ENCODE measurements at places on chromosomes 12 and 14.

DNA sequence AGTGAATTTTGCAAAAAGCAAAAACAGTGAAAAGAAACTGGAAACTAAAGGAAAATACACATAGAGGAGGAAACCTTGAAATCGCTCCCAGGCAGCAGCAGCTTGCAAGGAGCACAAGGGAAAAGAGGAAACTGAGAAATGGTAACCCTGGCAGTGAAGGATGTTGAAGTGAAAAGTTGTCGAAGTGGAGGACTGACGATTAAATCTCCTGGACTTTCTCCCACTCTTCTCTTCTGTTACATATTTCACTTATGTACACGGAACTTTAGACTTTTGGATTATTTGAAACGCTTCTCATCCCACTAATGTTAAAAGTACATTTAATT lies 388.8 kb upstream of the USP15 start:
- DNase-seq: no peak

- DNase-seq: no peak
Observed at GRCh38 chr14:50714450-50715073, 46.5 kb upstream of the SAV1 start.

- DNase-seq: no peak
Observed at GRCh38 chr12:77842430-77842829, 11.7 kb downstream of the NAV3 start.

DNA sequence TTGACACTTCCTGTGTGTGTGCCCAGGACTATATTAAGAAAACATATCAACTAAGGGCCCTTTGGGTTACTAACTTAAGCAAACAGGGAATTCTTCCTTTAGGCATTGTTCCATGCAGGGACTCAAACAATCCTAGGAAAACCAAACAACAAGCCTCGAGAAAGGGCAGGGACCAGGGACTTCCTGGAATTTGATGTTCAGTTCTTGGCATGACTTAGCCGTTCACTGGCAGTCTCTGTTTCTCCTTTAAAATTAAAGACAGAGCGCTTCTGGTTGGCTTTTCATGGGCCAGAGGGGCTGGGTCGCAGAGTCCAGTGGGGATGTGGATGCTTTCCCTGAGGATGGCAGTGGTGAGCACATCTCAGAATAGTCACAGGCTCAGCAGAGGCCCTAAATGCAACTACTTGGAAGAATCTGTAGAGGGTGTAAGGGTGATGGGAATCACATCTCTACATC lies 35.2 kb downstream of the RNFT2 start:
- DNase-seq: peak; percentile 30

DNA sequence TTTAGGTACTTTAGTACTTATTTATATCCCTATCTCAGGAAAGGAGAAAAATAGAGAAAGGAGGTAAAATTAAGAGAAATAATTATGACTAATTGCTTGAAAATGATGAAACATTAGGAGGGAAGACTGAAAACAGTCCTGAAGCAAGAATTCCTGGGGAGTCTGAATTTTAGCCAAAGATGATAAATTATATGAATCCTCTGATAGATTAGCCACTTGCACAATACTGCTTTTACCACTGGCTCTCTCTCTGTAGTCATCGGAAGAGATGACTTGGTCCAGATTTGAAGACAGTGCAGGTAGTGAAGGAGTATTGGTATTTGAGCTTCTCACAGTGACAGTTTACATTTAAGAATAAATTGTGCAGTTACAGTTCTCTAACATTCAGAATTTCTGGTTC lies 83.8 kb upstream of the CLEC14A start:
- no peak for DNase-seq

- DNase-seq: no peak
Observed at GRCh38 chr14:74965486-74966153, 10.2 kb upstream of the PGF start.

GRCh38 chr14:64137657-64138290 lies 156.4 kb downstream of the ESR2 start:
- peak; percentile 7 for DNase-seq

- DNase-seq: no peak
Observed at GRCh38 chr12:31558521-31558920, 32.4 kb downstream of the DENND5B start.

DNA sequence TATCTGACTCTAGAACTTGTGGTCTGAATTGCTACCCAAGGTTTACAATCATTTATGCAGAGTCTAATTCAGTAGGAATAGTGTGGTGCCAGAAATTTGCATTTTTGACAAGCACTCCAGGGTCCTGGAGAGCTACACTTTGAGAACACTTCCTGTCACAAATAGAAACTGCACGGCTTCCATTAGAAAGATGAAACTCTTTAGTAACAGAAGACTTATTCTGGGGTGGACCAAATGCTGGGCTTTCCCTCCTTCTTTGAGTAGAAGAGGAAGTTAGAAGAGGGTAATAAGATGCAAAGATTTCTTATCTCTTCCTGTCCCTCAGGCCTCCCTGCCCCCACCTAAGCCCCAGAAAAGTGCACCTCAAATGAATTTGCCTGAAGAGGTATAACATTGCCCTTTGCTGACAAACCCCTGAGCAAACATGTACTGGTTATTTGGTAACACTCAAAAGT lies 28.4 kb downstream of the DGLUCY start:
- DNase-seq: no peak

- no peak for DNase-seq
Observed at GRCh38 chr14:50839048-50839447, 8.1 kb upstream of the NIN start.

- no peak for DNase-seq
Observed at GRCh38 chr12:120453977-120454376, 7.7 kb downstream of the GATC start.

GRCh38 chr14:33186656-33187055 lies 248.0 kb downstream of the NPAS3 start:
- no peak for DNase-seq

GRCh38 chr14:77682158-77682553 lies 25.7 kb downstream of the ALKBH1 start:
- no peak for DNase-seq

GRCh38 chr14:23034498-23035302 lies at the start of gene PSMB5:
Gene PSMB5, minus strand, starts transcription at chr14:23034900. Its CDS starts 19 bp downstream, at chr14:23034881.
- peak; percentile 97 for DNase-seq

DNA sequence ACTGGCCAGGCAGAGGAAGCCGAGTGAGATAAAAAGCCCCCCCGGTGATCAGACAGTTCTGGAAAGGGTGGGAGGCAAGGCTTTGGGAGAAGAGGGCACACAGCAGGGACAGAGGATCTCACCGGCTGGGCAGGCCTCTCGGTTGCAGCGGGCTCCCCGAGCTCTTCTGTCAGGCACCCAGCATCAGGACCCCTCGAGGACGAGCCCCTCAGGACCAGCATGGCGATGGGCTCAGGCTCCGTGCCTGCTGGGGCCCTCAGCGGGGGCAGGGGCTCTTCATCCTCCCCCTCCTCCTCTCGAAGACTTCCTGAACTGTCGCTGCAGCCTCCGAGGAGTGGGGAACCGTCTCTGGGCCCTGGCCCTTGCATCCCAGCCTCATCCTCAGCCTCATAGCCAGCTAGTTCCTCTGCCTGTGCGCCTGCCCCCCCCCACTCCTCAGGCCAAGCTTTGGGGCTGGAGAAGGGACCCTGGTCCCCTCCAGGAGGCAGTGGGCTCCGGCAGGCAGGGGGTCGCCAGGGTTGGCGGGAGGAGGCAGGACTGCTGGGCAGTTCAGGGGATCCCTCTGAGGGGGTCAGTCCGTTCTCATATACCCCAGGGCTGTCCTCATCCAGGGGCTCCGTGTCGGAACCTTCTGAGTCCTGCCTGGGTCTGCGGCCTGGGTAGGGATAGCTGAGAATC lies 3.4 kb upstream of the AP1G2 start:
- no peak for DNase-seq

DNA sequence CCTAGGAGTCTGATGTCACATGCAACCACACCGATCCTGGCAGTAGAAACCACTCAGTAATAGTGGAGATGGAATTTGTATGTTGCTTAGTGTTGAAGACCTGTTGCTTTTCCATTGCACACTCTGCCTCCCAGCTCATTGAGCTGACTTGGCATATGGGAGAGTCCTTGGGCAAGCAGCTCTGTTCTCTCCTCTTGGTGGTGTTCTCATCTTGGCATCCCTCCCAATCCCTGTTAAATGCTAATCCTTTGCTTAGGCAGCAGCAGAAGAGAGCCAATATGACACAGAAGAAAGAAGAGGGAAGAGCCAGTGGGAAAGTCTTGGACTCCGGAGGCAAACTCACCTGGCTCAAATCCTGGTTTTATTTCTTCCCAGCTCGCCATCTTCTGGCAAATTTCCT lies 178.0 kb upstream of the CAND1 start:
- DNase-seq: no peak

GRCh38 chr12:3698218-3698974 lies 54.5 kb downstream of the CRACR2A start:
- DNase-seq: no peak

DNA sequence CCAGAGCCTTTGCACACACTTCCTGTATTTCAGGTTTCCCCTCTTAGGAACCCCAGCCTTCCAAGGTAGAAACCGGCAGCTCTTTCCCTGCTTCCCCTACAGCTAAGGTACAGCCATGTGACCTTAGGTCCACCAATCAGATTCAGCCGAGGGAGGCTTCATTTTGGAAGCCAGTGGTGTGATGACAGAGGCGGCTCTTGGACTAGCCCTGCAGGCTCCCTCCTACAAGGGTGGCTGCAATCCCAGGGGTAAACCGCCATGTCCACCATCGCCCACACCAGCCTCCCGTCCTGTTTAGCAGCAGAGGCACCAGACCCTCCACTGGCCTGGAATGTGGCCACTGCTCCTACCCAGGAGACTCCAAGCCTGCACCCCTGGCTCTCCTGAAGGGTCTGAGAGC lies 65.6 kb downstream of the SERPINA3 start:
- DNase-seq: no peak

DNA sequence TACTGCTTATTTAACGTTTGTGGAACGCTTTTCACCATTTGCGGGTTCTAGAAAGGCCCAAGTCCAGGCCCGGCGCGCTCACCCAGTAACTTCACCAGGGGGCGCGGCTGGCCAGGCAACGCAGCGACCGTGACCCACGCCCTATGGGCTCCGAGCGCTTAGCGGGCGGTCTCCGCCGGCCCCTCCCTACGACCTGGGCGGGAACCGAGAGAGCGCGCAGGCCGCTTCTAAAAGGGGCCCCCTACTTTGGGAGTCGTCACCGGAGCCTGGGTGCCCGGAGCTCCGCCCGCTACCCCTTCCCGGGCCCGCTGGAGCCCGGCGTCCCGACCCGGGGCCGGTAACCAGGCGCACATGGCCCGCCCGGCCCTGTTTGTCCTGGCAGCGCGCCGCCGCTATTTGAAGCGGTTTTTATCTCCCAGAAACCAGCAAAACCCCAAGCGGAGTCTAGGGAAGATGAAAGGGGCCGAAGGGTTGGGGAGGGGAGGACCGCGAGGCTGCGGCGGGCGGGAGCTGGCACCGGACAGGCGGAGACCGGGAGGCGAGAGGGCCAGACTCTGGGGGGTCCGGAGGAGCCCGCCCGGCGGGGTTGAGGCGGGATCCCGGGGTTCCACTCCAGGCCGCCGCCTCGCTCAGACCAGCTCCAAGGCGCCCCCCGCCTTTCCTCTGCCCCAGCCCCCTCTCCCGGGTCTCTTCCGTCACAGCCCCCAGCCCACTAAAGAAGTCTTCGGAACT lies 3.5 kb upstream of the AAAS start:
- DNase-seq: peak; percentile 93

DNA sequence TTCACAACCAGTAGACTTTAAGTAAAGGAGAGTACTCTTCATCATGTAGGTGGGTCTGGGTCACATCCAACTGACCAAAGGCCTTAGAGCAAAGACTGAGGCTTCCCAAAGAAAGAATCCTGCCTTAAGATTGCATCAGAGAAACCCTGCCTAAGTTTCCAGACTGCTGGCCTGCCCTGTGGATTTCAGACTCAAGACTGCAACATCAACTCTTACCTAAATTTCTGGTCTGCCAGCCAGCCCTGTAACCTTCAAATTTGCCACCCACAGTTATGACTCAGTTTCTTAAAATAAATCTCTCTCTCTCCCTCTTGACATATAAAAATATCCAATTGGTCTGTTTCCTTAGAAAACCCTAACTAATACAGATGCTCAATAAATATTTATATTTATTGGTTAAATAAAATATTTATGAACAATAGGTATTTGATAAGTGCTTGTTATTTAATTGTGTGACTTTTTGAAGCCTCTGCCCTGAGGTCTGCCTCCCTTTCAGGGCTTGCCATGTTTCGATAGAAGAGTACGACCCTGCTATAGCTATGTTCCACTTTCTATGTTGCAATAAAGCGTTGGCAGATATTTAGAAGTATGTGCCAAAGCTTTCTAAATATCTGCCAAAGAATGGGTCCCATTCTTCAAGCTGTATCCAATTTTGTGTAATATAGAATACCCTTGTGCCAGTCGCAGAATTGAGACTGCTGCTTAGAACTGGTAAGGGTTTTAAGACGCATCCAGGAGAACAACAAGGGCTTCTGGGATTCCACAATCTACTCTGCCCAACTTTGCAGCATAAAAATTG lies 65.7 kb downstream of the TMEM30B start:
- no peak for DNase-seq

GRCh38 chr12:41983856-41984255 lies 160.8 kb downstream of the GXYLT1 start:
- DNase-seq: no peak

DNA sequence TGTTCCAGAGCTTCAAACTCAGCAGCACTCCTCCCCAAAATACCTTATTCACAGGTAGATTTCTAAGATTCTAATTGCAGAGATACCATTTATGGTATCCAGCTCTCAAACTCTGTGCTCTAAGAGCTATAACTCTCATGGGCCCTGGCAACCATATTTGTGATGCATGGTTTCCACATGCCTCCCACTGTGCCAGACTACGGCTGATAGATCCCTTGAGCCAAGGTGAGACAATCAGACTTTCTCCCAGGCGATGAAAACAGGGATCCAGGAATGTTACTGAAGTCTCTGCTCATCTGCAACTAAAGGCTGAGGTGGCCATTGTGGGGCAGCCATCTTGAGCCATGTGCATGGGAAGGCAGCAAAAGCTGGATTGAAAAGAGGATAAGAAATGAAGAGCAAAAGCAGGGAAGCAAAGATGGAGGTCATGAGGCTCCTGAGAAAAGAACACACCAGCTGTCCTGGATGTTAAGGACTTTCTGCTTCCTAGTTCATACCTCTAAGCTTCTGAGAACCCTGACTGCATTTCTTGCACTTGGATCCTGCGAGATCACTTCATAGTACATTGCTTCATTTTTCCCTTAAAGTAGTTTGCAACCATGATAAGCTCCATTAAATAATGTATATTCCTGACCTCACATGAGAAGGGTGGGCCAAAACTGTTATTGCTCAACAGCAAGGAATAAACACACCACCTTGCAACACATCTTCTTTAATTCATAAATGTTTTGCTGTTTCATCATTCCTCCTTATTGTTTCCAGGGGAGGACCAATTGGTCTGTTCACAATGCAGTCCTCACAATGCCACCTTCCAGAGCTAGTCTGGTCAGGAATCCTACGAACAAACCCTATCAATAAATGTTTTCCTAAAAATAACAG lies 5.4 kb downstream of the EGLN3 start:
- DNase-seq: no peak

All from ELF-1 (cell line).